ENCODE measurements at places on chromosomes 2 and 18. TPM values are rescaled to one million over a fixed set of nuclear protein-coding genes. Genes with fewer than 3 reads are reported as not detected.

DNA sequence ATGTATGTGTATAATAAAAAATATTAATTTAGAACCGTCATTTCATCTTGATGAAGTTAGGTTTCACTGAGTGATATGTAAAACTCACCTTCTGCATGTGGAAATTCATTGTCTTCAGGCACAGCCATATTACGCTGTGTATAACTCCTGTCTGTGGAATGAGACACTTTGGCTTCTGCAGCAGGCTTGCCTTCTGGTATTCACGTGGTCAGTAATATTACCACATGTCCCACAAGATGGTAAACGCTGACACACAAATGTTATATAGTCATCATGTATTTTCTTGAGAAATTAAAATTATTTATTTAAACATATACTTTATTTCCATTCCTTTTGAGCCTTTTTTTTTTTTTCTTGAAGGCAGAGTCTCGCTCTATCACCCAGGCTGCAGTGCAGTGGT is 25.1 kb upstream of the AAK1 start:
- no peak for DNase-seq

- no peak for DNase-seq
Measured at GRCh38 chr2:65367524-65367923, 64.9 kb downstream of the SPRED2 start.

DNA sequence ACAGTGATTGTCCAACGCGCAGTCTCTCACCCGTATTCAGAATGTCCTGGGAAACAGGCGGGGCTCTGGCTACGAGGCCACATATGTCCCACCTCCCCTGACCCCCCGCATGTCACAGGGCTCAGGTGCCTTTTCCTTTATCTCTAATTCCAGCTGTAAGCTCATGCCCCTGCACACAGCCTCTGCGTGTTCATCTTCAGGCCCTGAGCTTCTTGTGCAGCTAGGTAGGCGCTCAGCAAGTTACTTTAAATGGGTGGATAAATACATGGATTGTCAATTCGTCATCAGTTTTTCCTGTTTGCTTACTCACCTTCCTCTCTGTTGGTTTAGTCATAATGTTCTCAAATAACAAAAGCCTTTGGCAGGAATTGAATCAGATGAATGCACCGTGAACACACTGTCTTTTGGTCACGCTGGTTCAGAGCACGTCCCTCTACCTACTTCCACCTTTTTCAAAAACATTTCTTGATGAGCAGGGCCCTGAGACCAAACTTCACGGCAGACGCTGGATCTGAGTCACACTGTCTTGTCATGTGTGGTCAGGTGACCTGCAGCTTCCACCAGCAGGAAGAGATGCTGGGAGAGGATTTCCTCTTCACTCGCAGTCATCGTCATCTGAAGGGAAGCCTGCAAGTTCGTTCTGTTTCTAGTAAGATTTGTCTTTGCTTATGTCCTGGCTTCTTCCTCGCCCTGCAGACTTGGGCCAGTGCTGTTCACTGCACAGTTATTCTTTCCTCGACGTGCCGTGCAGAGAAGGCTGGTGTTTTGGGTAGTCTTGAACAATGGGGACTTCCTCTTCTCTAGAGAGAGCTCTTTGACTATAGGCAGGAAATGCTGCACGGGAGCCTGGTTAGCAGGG is 138.1 kb downstream of the PTGR3 start:
- no peak for DNase-seq

- DNase-seq = no peak
Measured at GRCh38 chr2:113692698-113693428, 63.6 kb downstream of the SLC35F5 start.

GRCh38 chr2:223566396-223566795 is 35.8 kb downstream of the SCG2 start:
- DNase-seq = no peak

DNA sequence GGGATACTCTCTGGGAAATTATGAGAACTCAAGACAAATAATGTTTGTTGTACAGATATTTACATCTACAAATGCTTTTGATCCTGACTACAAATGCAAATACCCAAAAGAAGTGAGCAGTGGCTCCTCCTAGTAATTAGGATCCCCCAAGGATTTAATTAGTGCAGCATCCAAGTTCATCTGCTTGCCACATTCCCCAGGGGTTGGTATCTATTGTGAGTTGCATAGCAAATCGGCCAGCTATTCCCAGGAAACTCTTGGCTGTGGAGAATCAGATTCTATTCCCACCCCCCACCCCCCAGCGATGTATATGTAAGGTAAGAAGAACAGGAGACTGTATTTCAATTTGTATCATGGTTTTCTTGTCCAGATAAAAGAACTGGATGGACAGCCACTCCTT is 725.1 kb upstream of the CDH7 start:
- DNase-seq = no peak

GRCh38 chr2:149160195-149160594 is 121.7 kb downstream of the LYPD6B start:
- DNase-seq = no peak

DNA sequence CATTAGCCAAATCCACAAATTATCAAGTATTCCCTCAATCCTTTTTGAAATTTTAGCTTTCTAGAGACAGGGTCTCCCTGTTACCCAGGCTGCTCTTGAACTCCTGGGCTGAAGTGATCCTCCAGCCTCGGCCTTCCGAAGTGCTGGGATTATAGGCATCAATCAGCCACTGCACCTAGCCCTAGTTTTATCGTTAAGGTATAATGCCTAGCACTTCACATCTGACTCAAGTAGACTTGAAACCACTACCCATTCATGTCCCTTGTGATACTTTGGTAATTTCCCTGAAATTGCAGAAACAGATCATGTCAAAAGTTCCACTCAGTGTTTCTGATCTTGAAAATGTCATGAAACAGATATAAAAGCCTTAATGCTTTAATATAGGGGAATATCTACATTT is 26.3 kb downstream of the MEX3C start:
- DNase-seq = no peak

GRCh38 chr2:159225025-159226016 is 61.2 kb downstream of the WDSUB1 start:
- DNase-seq = no peak

GRCh38 chr2:241649404-241649803 is 11.9 kb downstream of the ATG4B start:
- DNase-seq = peak; percentile 66

- DNase-seq = no peak
Measured at GRCh38 chr2:85886141-85886540, 2.6 kb downstream of the ST3GAL5 start.

GRCh38 chr2:135203944-135204343 is 151.9 kb downstream of the RAB3GAP1 start:
- DNase-seq = no peak

DNA sequence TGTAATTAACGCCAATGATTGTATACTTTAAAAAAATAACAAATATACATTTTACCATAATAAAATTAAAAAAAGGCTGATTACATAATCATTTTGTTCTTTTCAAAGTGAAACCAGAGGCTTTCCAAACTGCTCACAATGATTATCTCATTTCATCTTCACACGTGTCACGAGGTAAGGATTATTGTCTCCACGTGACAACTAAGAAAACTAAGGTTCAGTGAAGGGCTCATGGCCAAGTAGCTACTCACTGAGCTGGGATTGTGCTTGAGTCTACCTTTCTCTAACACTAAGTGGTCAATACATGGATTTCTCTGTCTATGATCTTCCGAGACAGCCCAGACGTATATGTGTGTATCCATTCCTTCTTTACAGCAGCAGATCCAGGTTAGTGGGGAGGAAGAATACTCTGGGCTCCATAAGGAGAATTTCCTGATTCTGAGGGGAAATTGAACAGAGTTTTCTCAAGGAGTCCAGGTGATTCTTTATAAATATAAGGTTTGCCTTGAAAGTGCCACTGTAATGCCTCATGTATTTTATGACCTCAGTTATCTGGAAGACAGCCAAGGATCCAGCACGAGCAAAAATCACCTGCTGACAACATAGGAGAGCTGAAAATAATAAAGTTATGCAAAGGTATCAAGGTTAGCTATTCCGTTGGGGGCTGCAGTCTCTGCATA is 25.6 kb upstream of the ACSL3 start:
- no peak for DNase-seq

DNA sequence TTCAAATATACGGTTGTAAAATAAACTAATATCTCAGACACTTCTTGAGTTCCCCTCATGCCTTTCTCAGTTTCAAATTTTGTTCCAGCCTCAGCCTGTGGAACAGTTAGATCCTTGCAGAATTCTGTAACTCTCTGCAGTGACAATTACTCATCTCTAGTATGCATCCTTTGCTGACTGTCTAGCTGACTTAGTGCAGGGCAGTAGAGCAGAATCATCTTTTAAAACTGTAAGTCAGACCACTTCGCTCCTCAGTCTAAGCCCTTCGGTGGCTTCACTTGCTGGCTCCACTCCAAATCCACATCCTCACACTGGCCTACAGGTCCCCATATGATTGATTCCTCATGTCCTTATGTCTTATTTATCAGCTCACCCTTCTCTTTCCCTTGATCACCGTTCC is 164.1 kb upstream of the ZSWIM2 start:
- no peak for DNase-seq

DNA sequence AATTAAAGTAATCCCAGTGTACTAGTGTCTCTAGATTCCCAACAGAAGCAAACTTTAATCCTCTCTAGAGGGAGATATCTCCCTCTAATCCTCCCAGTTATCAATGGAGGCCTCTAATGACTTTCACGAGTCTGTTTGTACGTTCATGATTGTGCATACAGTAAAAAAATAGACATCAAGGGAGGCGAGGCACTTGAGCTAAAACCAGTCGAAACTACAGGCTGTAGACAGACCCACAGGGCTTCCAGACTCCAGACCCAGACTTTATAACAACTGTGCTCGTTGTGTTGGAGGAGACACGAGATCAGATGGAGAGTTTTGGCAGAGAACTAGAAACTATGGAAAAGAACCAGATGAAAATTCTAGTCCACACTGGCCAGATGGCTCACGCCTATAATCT is 7.0 kb downstream of the DGKD start:
- no peak for DNase-seq

NTSR2 gene
- total RNA-seq = 18.5 TPM

PSMD14 gene
- total RNA-seq = 37.9 TPM

SLC9A4 gene
- total RNA-seq = 0.29 TPM

ANKRD23 gene
- 9.6 TPM for total RNA-seq

DAPL1 gene
- total RNA-seq = not detected

RIT2 gene
- 5.8 TPM for total RNA-seq

DSG1 gene
- total RNA-seq = 0.50 TPM
